NCI-H1417 treated with DMSO at 0.1 percent for 48 hours (cell line): ENCODE measurements at places on chromosomes 4 and X.

DNA sequence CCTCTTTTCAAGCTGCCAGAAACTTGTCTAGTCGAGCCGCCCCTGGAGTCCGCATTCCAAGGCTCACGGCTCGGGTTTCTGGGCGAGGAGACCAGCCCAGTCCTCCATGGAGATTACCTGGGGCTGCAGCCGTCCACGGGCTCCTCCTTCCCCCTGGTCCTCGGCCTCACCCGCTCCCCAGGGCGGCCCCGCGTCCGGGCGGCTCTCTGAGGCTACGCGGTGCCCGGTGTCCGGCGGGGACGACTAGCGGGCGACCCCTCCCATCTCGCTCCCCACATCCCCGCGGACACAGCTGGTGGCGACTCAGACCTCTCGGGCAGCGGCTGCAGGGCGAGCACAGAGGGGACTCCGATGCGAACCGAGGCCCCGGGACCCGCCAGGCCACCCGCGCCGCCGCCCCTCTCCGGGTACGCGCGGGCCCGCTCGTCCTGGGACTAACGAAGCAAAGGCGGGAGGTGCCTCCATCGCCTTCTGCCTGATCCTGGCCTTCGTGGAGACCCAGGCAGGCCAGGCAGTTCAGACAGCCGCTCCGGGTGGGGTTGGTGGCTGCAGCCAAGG lies 159.4 kb downstream of the TRAM1L1 start:
- no peak for DNase-seq

GRCh38 chrX:85196319-85196718 lies 47.3 kb downstream of the SATL1 start:
- no peak for DNase-seq

DNA sequence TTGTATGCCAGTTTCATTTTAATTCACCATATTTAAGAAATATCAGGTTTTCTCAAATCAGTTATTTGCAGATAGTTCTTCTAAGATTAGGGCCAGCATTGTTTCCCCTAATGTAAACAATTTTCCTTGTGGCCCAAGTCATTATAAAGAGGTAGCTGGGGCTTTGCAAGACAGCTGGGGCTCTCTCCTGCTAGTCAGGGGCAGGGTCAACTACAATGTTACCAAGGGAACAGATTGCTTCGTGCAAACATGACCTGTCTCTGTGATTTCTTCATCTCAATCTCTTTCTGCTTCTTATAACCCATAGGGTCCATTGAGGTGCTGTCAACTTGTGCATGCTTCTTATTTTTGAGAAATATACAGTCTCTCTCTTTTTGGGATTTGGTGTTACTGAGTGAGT lies 12.1 kb downstream of the ARMCX6 start:
- DNase-seq = no peak

DNA sequence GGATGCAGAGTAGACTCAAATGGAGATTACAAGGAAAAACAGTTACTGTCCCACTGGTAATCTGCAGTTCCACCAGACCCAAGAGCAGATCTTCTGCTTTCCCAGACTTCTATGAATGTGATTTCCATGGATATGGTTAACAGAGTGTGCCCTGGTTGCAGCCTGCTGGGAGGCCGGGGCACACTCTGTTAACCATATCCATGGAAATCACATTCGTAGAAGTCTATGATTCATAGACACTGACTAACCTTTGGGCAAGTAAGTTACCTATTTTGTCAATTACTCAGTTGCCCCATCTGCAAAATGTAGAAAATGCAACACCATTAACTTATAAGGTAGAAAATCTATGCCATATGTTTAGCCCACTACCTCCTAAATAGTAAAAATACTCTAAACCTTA lies 443.1 kb upstream of the PITX2 start:
- no peak for DNase-seq

DNA sequence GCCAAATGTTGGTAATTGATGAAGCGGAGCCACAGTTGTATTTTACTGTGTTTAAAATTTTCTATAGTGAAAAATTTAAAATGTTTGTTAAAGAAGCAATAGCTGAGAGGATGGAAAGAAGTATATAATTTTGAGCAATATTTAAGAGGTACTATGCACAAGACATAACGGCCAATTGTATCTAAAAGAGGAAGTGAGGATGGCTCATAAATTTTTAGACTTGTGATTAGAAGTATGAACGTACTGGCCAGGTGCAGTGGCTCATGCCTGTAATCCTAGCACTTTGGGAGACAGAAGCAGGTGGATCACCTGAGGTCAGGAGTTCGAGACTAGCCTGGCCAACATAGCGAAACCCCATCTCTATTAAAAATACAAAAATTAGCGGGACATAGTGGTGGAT lies 12.7 kb upstream of the HHIP start:
- no peak for DNase-seq

GRCh38 chr4:16767861-16768260 lies 130.6 kb downstream of the LDB2 start:
- DNase-seq = no peak

DNA sequence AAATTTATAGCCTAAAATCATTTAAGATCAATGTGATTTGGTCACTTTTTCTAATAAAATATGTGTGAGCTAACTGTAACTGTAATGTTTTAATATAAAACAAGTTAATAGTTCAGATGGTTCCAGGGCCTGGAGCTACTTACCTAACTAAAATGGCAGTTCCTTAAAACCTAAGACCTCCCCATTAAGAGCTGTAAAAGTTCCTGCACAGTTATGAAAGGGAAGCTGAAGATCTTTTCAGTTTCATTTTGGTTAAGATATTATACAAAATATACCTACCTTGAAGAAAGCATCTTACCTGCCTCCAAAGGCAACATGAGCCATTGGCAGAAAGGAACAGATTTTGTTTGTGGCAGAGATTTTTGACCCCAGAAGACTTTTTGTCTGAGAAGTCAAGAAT lies 30.1 kb downstream of the HPF1 start:
- no peak for DNase-seq

DNA sequence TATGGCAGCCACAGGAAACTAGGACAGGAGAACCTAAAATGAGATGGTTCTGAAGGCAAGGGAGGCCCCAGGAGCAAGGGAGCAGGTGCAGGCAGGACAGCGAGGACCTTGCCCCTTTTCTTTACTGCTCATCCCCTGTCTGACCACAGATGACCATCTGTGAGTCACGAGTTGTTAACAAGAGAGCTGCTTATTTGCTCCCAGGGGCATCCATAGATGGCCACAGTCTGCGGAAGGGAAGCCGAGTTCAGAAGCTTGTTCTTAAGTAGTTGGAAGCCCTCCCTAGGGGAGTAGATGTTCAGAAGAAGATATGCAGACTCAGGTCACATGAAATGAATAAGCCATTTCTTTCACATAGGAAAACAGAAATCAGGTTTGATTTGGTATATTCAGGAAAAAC lies 69.4 kb downstream of the EVC2 start:
- no peak for DNase-seq

DNA sequence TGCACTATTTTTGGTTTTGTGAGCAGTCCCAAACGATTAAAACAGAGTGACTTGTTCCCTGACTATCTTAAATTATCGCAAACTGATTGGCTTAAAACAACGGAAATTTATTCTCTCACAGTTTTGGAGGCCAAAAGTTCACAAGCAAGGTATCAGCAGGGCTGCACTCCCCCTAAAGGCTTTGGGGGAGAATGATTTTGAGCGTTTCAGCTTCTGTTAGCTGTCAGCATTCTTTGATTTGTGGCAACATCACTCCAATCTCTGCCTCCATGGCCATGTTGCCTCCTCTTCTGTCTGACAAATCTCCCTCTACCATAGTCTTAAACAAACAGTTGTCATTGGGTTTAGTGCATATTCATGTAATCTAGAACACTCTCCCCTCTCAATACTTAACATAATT lies 459.6 kb upstream of the ATOH1 start:
- no peak for DNase-seq

DNA sequence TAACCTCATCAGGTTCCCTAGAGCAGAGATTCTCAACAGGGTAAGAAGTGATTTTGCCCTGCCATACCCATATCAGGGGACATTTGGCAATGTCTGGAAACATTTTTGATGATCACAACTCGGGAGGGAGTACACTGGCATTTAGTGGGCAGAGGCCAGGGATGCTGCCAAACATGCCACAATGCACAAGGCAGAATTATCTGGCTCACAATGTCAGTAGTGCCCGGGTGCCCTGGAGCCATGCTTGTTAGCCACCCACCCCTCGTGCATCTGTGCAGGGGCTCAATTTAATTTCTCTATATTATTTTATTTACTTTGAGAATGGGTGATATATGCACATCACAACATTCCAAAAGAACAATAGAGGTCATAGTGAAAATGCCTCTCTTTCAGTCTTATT lies 82.0 kb upstream of the DHX15 start:
- no peak for DNase-seq

- no peak for DNase-seq
Observed at GRCh38 chr4:159401791-159402380, 299.0 kb downstream of the RAPGEF2 start.

DNA sequence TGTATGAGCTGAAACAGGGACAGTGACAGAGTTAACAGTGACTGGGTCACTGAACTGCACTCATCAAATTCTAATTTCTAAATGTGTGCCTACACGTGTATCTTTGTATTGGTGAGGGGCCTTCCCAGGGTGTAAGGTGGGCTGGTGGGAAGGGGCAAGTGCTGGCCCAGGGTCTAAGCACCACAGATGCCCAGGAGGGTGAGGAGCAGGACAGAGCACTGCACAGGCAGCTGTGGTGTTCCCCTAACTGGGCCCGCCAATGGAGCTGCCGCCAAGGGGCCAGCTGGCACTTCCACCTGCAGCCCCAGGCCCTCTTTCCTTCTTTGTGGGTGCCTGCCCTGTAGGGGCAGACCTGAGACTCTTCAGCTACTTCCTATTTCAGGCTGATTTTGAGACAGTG lies 349.9 kb downstream of the ARHGAP10 start:
- DNase-seq = no peak

DNA sequence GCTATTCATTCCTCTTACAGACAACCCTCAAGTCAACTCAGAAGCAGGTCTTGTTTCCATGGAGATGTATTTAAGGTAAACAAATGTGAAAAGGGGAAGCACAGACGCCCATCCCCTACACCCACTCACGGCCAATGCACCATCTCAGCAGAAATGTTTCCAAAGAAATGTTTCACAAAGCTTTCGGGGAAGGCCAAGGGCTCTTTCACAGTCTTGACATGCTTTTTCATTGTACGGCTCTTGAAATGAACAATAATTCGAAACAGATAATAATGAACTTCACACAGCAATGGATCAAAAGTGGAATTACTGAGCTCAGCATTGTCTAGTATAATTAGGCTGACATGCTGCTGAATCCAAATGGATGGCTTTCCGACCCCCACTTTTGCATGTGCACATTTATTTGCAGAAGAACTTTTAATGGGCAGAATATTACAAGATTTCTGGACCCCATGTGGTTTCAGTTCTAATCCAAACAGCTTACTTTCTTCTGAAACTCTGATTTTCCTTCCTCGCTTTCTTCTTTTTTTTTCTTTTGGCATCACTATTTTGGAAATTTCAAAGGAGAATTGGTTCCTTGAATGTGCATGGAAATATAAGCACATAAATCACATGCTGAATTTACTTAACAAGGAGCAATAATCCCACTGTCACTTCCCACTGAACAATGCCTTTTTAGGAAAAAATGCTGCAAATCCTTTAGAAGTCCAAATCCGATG lies 160.9 kb downstream of the SMIM20 start:
- no peak for DNase-seq

DNA sequence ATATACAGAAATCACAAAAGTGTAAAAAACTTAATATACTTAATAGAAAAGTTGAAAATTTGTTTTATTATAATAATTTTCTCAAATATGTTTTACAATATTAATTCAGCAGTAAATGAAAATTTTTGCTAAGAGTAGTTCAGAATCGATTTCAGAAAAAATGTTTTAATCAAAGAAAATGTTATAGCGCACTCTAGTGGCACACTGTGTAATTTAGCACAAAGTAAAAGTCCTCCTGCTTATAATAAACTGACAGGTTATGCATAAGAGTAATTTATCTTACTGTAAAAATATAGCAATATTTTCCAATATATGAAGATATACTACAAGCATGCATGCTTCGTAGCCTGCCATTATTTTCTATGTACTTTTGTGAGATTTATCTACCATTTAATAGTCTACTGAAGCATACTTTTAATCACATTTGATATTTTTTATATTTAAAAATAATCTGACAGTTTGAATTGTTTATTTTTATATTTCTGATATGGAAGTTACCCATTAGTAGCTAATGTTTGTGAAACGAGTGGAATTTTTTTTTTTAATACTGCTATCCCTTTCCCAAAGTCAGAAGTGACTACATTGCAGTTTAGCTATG lies 217.9 kb upstream of the KLHL4 start:
- no peak for DNase-seq

DNA sequence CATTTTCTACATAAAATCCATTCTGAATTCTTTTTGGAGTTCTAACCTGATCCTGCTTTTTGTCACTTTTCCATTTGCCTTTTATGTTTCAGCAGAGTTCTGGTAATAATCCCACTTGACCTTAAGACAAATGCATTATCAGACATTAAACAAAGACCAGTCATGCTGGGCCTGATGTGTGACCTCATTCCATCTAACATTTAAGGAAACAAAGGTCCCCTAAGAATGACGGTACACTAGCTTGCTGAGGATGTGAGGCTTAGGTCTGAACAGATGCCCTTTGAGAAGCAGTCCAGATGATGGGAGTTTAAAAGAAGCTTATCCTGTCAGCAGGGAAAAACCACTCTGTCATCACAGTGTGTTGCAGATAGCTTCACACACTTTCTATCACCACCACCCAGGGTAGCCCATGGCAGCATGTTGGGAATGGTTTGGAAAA lies 38.1 kb upstream of the PDE5A start:
- no peak for DNase-seq

DNA sequence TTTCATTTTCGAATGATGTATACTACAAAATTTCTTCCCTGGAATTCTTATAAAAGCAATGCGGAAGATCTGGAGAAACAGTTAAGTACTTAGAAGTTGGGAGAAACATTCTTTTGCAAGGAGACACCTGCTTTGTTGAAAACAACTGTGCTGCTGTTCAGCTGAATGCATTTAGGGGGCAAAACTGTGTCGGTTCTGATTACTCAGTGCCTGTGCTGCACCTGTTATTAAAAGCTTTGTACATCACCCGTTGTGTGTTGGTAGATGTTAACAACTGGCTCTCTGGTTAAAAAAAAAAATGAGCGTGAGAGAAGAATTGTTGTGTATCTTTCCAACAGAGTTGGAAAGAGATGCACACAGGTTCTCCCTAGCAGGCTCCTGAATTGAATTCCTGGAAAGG lies 184.1 kb upstream of the HHIP start:
- DNase-seq = no peak

DNA sequence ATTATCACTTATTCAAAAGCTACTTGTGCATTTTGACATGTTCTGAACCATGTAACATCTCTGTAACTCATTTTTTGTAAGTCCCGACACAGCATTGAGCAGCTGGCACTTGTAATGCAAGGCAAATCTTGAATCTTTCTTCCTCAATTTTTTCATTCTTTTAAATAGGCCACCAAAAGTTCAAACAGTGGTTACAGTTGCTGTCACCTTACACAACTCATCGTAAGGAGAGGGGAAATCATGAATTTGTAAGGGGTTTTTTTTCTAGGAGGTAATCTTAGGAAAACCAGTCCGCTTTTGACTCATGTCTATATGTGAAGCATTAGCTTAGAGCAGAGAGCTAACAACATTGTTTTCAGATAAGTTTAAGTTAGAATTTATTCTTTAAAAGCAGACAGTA lies 124.5 kb downstream of the PDLIM5 start:
- DNase-seq = no peak

GRCh38 chr4:74230902-74231499 lies 73.1 kb downstream of the MTHFD2L start:
- no peak for DNase-seq
